Pulmonary artery endothelial cell (primary cell): ENCODE measurements at places on chromosomes 3 and 15.

DNA sequence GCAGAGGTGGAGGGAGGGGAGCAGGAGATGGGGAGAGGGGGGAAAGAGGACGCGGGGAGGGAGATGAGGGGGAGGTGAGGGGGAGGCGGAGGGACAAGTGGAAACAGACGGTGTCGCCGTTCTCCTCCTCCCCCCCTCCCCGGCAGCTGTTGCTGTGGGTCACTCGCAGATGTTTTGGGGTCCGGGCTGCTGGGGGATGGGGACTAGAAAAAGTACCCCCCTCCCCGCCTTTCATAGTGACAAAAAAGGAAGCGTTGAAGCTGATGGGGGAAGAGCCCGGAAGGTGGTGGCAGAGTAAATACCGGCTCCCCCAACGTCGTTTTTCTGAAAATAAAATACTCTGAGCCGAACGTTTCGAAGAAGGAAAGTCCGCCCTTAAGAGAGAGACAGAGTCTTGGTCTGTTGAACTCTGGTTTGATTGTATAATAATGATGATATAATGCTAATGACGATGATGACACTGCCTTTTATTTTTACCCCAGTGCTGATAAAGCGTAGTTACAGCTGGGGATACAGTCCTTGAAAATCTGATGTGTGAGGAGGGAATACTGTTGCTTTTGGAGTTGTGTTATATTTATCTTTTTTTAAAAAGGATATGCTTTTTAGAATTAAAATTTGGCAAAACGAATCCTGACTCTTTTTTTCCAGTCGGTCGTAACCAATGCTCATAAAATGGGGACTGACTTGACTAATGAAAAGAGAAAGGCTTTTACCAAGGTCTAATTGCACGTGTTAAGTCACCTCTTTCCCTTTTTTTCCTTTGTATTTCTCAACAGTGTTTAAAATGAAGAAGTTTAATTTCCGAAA lies 993 bp downstream of the STXBP5L start:
- DNase-seq: no peak

DNA sequence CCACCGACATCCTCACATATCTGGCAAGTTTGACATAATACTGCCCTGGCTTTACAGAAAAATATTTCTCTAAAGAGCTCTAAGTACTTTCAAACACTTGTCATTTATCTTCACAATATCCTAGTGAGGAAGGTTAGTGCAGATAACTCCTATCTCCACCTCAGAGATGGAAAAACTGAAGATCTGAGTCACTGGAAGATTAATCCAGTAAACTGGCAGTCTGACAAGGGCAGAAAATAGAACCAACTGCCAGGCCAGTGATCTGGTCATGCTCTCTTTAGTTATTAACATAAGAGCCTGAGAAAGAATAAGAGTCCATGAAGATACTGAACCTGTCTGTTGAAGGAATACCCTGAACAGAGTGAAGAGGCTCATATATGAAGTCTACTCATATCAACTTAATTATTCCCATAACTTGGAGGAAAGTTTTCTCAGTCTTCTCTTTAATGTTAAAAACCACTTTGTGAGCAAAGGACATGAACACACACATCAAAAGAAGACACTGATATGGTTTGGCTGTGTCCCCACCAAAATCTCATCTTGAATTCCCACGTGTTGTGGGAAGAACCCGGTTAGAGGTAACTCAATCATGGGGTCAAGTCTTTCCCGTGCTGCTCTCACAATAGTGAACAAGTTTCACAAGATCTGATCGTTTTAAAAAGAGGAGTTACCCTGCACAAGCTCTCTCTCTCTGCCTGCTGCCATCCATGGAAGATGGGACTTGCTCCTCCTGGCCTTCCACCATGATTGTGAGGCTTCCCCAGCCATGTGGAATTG lies 61.4 kb downstream of the GOLIM4 start:
- DNase-seq: no peak

- no peak for DNase-seq
Observed at GRCh38 chr3:134772011-134772410, 23.0 kb upstream of the EPHB1 start.

GRCh38 chr3:174540116-174540908 lies 318.8 kb upstream of the NAALADL2 start:
- DNase-seq: no peak

GRCh38 chr15:59329570-59330350 lies 42.9 kb downstream of the MYO1E start:
- DNase-seq: no peak

GRCh38 chr15:85624291-85624801 lies 170.4 kb downstream of the KLHL25 start:
- no peak for DNase-seq

DNA sequence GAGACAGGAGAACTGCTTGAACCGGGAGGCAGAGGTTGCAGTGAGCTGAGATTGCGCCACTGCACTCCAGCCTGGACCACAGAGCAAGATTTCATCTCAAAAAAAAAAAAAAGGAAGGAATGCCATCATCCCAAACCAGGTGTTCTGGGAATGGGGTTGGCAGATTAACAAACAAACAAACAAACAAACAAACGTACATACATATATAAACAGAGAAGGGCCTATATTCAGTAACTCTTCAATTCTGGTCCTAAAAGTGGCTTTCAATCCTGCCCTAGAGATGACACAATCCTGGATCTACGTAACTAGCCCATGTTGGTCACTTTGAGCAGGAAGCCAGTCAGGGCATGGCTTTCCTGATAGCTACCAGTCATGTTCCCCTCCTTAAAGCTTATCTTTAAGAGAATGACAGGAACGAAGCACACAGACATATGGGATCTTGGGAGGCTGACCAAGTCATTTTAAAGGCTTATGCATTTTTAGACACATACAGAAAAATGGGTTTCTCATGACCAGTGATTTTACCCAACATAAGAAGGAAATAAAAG lies 29.9 kb upstream of the RAB11A start:
- no peak for DNase-seq

DNA sequence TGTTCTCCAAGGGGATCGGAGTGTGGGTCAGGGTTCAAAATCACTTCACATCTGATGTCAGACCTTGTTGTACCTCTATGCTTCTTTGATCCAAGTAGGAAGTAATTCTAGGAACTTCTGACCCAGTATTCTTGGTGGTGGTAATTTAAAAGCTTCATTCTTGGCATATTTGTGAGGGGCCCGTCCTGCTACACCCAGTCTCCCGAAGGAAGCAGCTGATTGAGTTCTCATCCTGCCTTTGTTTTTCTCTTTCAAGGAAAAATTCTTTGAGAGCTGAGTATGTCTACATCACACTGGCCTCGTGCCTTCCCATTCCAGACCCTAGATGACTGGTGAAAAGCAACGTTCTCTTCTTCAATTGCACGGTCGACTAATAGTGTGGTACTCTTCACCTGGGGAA lies 234.4 kb upstream of the TPRG1 start:
- peak; percentile 90 for DNase-seq
